ENCODE measurements at places on chromosomes 16 and 17. TPM values are rescaled to one million over a fixed set of nuclear protein-coding genes. Genes with fewer than 3 reads are reported as not detected.

Gene MT1A
- total RNA-seq: 2.4 TPM

Gene TMEM100
- total RNA-seq: 12.1 TPM

DNA sequence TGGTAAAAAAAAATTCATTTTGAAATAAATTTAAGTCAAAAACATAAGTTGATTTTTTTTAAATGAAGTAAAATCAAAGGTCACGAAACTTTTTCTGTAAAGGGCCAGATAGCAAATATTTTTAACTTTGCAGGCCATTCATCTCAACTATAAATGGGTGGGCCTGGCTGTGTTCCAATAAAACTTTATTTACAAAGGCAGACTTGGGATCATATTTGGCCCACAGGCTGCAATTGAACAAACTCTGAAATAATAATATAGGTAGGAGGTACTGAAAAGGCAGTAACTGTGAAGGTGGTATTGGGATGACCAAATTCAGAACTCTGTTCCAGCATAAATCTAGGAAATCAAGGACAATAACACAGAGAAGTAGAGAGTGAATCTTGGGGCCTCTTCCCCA is 12.2 kb upstream of the EMP2 start:
- DNase-seq: no peak

- DNase-seq: no peak
These were observed 7.0 kb downstream of the COG1 start for GRCh38 chr17:73199751-73200317.
